ENCODE measurements at places on chromosomes 3 and 15.

DNA sequence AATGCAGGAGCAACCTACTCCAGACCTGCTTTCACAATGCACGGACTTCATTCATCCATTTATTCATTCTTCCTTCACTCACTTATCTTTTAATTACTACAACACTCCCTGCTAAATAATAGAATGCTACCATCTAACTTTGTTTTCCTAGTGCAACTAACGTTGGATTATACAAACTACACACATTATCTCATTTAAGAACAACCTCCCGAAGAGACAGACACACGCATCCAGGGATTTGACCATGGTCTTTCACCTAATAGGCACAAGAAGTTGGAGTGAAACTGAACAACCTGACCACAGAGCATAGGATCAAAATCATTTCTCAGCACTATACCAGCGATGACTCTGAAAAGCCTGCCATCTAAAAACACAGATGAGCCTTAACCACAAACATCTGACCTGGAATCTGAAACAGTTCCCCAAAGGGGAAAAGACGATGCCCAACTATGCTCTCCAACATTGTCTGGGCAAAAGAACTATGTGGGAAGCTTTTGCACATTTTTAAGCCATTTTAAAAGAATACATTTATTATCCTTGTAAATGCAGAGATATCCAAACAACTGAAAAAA, 21.0 kb downstream of the ZNF385D start:
- DNase-seq: no peak

DNA sequence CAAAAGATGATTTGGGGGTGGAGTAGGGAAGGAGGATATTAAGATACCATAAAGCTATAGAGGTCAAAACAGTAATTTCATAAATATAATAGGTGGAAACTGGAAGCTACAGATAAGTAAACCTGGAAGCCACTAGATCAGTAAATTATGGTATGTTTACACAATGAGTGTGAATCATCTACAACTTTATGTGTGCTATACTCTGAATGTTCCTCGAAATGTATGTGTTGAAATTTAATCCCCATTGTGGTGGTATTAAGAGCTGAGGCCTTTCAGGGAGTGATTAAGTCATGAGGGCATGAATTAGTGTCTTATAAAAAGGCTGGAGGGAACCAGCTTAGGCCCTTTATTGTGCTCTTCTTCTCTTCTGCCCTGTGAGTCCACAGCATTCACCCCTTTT, 25.2 kb downstream of the EOMES start:
- no peak for DNase-seq

GRCh38 chr15:73755481-73755880, 2.3 kb upstream of the INSYN1 start:
- no peak for DNase-seq

- DNase-seq: no peak
Measured at GRCh38 chr3:128372707-128373533, 93.8 kb downstream of the DNAJB8 start.

- no peak for DNase-seq
Measured at GRCh38 chr3:481680-482079, 285.1 kb downstream of the CHL1 start.

- no peak for DNase-seq
Measured at GRCh38 chr15:47796830-47797229, 79.5 kb downstream of the SEMA6D start.

Data from stimulated activated CD4-positive, alpha-beta T cell treated with anti-CD3 and anti-CD28 coated beads, Interleukin-2, amount 100 ng/mL, for 24 hours (primary cell).